H9 (cell line): ENCODE measurements at places on chromosomes 11 and 22.
A peak's percentile ranks its signal among the peaks of the same experiment; 100 is the strongest.

DNA sequence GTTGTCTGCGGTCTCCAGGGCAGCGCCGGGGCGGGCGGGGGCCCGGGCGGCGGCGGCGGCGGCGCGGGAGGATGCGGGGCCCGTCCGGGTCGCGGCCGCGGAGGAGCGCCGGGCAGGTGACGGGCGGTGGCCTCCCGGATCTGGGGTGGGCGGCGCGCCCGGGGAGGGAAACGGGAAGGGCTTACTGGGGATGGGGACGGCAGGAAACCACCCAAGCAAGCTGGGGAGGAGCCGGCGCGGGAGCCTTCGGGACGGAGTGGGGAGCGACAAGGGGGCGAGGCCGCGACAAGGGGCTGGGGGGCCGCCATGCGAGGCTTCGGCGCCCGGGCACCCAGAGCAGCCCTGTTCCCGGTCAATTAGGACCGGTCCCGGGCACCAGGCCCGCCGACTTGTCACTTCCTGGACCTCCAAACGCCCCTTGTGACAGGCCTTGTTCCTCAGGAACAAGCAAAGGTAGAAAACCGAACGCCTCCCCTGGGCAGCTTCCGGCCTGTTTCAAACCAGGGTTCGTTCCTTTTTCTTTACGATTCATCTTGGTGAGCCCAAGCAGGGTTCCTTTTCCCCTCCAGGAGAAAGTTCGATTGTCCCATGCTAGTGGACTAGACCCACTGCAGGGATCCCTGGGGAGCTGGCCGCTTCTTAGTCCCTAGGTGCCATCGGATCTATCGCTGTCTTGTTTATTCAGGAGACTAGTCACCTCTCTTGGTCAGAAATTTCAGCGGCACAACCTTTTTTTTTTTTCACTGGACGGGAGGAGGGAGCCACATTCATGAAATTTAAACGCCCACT lies 492 bp downstream of the JHY start:
- DNase-seq, result peak; percentile 70

DNA sequence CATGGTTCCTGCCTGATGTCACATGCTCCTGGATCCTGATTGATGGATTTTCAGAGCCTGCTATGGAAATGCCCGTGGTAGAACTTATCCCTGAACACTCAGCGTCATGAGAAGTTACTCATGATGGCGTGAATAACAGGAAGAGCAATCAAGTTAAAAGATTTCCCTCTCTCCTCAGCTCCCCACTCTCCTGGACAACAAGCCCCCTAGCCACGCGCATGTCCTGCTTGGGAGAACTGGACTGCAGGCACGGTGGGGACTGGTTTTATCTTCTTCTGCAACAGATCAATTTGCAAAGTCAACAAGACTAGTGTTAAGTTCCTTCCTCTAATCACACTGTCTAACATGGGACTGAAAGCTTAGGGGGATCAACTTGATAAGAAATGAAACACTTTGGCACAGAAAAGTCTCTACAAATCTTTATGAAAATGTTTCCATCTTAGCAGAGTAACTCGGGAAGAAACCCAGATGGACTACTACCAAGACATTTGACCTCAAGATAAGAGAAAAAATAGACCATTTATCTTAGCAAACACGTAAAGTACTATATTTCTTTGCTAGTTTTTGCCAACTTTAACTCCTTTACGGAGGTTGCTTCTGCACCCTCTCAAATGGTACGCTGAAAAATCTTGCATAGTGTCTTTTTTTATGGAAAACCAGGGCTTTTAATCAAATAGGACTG lies 27.6 kb downstream of the POU2AF1 start:
- no peak for DNase-seq

- no peak for DNase-seq
Measured at GRCh38 chr11:29210426-29210825, 806.4 kb downstream of the KCNA4 start.

DNA sequence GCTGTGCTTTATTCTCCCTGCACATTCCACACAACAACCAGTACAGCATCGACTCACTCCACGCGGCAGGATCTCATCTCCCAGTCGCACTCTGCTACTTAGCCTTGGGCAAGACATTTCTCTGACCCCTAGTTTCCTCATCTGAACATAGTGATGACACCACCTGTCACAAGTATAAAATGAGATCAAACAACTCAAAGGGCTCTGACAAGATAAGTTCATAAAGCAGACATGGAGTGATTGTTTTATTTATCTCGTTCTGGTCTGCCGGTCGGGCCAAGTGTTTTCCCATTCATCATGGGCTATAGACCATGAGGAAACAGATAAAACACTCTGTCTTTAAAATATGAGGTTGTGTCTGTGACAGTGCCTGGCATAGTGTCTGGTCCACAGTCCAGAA lies 35.0 kb downstream of the DSCAML1 start:
- no peak for DNase-seq

DNA sequence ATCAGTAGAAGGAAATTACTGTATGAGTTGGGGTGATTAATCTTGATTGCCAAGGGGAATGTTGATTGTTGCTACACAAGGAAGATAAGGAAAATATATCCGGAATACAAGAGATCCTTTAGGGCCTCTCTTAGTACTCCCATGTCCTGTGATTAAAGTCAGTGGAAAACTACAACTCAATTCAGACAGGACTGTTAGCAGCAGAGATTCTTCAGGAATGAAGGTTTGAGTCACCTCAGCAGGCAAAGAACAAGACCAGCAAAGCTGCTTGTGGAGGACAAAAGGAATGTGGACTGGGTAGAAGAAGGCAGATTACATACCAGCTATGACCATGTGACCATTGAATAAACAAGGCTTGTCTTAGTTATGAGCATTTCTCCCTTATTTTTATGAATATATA lies 478.2 kb downstream of the BUD13 start:
- DNase-seq, result no peak

- no peak for DNase-seq
Measured at GRCh38 chr11:125090816-125091215, 20.6 kb downstream of the TMEM218 start.

DNA sequence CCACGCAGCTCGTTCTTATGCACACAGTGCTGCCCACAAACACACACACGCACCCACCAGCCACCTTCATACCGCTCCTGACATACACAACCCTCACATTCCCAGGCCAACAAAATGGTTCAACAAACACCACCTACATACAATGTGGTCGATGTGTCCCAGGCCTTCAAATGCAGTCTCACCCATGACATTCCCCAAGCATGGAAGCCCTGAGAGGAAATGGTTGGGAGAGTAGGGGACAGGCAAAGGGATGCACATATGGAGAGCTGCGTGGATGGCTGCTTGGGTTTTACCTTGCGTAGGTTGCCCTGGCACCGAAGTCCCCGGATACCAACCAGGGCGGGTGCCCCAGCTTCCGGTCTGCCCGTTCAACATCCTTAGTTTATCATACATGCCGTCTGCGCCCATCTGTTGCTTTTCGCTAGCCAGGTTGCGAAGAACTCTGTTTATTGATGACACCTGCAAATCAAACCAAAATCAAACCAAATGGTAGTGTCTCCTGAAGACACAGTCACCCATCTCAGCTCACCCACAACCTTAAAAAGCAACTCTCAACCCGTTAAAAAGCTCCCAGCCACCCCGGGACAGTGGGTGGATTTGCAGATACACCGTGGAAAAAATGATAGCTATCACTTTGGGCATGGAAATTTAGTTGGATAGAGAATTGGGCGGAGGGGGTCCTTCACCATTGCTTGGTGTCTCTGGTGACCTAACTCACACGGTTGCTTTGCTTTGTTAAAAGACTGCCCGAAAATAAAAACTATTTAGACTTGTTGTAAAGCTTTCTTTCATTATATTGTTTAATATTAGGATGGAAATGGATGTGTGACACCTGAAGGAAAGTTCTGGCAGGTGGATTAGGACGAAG lies 10.5 kb downstream of the PAX6 start:
- no peak for DNase-seq

DNA sequence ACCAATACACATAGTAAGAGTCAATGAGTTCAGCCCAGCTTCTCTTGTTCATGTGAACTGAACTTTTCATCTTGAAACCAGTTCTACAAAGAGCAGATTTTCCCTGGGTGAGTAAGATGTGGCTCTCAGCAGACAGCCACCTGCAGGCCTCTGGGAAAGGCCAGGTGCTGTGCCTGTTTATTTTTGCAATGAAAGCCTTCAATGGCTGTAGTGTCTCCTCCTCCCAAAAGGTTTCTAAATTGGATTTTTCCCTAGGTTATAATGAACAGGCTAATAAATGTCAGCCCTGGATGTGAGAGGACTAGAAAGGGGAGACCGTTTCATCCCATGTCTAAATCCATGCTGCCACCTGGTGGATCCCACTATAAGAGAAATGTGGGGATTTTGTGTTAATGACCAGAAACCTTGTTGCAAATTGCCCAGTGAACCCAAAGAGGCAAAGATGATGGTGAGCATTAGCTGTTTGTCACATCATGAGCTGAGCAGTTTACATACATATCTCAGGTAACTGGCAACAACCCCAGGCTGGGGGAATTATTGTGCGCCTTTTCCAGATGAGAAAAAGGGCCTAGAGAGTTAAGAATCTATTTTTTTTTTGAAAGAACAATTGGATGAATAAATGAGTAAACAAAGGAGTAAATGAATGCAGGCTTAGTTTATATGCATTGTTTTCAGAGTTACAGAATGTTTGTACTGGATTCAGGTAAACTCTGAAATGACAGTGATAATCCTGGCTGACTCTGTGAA lies 12.7 kb downstream of the C11orf91 start:
- DNase-seq, result no peak

- DNase-seq, result no peak
Measured at GRCh38 chr11:96567667-96568066, 177.9 kb downstream of the JRKL start.

DNA sequence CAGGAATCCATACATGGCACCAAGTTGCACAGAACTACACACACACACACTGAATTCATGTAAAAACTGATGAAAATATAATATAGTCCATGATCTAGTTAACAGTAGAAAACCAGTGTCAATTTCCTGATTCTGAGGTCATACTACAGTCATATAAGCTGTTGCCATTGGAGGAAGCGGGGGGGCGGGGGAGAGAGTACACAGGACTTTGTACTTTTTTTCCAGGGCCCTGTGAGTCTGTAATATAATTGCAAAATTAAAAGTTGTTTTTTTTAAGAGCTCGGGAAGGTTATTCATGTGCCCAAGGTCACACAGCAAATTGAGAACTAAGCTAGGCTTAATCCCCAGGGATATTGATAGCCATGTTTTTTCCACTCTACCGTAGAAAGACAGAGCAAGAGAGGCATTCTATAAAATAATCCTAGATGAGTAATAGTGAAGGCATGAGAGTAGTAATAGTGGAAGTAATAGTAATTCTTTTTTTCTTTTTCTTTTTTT lies 312.3 kb downstream of the MN1 start:
- no peak for DNase-seq
